ENCODE measurements at places on chromosomes 2 and 18.

DNA sequence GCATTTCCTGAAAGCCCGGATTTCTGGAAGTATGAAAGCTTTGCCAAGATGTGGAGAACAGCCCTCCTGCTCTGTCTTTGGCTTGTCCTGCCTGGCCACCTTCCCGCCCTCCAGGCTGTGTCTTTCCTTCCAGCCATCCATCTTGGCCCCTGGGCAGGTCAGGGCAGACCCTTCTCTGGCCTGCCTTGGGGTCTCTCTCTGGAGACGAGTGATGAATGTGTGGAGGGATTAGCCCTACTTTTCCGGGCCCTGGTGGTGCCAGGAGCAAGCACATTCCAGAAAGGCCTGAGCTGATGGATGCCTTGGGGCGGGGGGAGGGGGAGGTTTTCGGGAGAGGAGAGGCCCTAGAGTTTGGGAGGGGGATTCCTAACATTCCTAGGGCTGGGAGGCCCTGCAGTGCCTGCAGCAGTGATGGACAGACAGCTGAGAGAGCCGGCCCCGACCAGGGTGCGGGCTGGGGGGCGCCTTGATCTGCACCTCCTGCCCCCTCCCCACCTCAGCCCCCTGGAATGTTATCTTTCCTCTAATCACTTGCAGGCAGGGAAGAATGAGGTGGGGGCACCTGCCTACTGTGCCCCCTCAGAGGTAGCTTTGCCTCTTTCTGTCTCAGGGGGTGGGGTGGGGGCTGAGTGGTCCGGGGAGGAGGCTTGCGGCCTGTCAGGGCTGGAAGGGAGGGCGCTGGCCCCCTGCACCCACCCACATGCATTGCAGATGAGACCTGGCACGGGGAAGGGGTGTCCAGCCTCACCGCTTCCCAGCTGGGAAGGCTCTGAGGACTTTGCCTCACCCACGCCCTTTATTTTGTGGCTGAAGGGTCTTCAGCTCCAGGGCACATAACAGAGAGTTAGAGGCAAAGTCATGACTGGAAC, 156.2 kb downstream of the DDX1 start:
- DNase-seq, result no peak

DNA sequence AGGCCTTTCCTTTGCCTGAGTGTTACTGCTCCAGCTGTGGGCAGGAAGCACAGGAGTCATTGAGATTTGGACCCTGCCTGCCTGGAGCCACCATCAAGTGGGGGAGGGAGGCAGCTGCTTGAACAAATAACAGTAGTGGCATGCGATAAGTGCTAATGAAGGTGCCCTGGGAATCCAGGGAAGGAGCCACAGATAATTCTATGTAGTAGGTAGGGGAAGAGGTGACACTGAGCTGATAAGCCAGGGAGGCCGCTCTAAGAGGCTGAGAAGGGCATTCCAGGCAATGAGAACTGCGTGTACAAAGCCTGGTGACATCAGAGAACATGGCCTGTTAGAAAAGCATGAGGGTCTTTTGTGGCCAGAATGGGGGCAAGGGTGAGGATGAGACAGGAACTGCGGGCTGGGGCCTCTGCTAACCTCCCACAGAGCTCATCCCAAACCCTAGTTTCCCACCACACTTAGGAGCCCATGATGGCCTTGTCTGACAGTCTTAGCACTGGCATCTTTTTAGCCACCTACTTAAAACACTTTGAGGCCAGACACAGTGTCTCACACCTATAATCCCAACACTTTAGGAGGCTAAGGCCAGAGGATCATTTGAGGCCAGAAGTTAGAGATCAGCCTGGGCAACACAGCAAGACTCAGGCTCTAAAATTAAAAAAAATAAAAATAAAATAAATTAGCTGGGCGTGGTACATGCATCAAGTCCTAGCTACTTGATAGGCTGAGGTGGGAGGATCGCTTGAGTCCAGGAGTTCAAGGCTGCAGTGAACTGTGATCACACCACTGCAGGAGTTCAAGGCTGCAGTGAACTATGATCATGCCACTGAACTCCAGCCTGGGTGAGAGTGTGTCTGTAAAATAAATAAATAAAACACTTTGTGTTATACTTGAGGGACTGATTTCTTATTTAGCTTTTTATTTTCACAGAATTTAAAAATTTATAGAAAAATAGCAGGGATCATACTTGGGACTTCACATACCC, 58.9 kb downstream of the TET3 start:
- no peak for DNase-seq

- DNase-seq, result no peak
Observed at GRCh38 chr2:124258140-124258880, 233.2 kb downstream of the CNTNAP5 start.

DNA sequence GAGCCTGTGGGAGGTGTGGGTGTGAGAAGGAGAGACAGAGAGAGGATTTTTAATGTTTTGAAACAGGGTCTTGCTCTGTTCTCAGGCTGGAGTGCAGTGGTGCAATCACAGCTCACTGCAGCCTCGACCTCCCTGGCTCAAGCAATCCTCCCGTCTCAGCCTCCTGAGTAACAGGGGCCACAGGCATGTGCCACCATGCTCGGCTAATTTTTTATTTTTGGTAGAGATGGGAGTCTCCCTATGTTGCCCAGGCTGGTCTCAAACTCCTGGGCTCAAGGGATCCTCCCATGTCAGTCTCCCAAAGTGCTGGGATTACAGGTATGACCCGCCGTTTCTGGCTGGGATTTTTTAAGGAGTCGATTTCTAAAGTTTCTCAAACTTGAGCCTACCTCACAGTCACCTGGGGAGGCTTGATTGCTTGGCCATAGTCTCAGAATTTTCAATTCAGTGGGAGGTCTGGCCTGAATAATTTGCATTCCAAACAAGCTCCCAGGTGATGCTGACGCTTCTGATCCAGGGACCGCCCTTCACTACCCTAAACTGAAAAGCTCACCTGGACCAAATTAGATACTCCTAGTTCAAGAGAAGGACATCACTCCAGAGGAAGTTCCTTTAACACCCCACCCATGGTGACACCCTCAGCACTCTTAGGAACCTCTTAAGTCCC, 70.8 kb upstream of the SLC1A4 start:
- no peak for DNase-seq

DNA sequence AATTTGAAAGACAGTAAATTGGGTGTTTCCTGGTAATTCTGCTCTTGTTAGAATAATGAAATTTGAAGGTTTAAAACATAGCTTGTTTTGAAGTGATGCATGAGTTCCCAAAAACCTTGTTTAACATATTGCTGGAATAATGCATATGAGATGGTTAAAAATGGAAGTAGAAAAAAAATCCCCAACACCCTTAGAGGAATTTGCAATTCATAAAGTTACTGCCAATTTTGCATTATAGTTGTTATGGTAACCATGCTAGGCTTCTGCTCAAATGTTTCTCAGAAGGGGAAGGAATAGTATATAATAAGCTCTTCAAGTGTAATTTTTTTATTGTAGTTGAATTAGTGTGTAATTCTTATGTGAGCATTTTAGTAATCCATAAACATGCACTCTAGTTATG, 49.1 kb downstream of the FASTKD2 start:
- no peak for DNase-seq

DNA sequence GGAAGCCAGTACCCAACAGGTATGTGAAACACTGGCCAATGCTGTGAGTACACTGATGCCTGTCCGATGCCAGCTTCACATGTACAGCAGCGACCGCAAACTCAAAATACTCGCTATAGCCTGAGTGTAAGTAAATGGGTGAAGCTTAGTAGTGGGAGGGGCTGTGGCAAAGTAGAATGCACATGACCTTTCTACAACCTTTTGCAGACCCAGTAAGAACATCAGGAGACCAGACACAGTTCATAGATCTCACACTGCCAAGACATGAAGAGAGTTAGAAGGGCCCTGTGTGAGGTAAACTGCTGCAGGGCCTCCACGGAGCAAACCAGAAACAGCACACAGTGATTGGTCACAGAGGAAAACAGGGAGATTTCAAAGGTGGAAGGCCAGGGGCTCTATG, 9.1 kb upstream of the UBXN4 start:
- DNase-seq, result no peak

DNA sequence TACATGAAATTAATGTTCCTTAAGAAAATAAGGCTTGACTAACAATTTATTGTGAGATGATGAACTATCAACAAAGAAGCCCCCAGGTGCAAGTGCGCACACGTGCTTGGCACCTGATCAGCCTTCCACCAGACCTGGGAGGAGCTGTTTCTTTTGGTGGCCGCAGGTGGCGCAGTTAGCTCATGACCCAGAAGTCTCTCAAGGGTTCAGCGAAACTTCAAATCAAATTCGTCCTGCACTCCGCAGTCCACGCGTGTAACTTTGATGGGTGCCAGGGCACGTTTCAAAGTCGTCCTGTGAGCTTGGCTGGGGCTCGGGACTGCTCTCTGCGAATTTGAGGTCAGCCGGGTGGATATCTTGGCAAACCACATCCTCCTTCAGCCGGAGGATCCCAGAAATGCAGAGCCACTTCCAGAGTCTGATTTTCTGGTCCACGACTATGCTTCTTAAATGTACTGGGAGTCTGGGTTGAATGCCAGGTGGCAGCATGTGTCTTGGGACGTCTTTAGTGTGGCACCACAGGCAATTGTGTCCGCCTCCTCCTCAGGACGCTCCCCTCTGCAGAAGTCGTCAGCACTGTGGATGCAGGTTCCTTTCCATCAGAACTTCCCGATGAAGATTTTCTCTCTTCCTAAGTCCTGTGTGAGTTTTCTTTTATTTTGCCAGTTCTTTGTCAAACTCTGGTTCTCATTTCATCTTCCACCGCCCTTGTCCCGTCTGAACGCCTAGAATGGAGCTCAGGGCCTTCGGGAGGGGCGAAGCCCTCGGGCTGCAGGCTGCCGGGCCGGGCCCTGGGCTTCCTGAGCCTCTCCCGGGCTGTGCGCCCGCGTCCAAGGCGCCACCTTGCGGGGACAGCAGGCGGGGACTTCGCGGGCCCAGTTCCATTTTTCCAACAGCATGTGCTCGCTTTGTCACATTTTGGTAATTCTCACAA, 61.3 kb upstream of the RAPGEF4 start:
- peak; percentile 77 for DNase-seq

GRCh38 chr2:100178085-100178788, 35.8 kb upstream of the AFF3 start:
- peak; percentile 62 for DNase-seq

DNA sequence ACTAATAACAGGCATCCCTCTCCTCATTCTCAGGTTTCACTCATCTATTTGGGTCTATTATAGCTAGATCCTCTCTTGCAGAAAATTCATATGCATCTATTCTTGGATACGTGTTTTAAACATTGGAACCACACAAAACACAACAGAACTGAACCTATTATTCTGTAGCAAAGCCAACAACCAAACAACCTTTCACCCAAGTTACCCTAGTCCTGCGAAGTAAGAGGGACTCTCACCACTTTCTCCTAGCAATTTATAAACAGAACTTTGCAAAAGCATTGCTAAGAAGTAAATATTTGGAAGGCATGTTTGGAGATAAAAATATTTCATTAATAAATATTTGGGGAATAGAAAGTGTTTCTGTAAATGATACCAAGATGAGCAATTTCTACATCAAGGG, 20.4 kb upstream of the SH3BP4 start:
- no peak for DNase-seq

- no peak for DNase-seq
Observed at GRCh38 chr2:227824711-227825110, 11.1 kb downstream of the CCL20 start.

DNA sequence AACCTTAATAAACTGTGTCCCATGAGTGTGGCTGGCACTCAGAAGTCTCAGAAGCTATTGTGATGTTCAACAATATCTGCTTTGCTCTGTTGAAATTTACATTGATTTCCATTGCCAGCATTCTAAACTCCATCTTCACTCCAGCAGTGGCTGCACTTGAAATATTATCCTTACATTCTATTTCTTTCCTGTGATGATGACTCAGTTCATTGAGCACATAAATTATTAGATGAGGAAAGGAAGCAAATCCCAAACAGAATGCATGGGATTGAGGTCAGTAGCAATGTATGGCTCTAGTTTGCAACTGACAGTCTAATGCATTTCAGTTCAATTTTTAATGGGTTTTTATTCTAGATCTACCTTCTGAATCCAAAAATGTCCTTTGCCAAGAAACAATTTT, 92.4 kb upstream of the TTN start:
- no peak for DNase-seq

GRCh38 chr2:157848213-157848612, 27.9 kb downstream of the ACVR1 start:
- DNase-seq, result no peak

DNA sequence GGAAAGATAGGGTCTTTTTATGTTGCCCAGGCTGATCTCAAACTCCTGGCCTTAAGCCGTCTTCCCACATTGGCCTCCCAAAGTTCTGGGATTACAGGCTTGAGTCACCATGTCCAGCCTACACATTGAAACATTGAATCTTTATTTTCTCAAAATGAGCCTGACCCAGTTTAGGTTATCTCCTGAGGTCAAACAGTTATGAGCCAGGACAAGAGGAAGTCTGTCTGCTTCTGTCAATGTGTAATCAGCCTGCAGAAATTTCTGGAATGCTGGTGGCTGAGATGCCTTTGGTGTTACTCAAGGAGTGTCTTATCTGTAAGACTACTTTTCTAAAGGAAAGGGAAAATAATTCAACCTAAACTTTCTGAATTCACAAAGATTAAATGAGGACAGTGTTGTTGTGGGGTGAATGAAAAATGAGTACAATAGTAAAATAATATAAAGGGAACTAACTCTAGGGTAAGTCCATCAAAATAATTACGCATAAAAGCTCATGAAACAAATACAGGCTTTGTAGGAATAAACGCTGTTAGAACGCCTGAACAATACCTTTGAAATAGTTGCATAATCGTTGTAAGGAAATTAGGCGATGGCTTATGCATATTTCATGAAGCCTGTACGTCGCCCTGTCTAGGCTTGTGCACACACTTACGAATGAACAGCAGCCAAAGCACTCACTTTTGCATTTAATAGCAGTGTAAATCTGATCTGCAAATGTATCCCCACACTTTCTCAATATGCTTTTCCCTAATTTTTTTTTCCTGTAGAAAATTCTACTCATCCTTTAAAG, 260.8 kb downstream of the RDH14 start:
- no peak for DNase-seq

GRCh38 chr2:197011801-197012641, 85.5 kb upstream of the PGAP1 start:
- DNase-seq, result peak; percentile 68

DNA sequence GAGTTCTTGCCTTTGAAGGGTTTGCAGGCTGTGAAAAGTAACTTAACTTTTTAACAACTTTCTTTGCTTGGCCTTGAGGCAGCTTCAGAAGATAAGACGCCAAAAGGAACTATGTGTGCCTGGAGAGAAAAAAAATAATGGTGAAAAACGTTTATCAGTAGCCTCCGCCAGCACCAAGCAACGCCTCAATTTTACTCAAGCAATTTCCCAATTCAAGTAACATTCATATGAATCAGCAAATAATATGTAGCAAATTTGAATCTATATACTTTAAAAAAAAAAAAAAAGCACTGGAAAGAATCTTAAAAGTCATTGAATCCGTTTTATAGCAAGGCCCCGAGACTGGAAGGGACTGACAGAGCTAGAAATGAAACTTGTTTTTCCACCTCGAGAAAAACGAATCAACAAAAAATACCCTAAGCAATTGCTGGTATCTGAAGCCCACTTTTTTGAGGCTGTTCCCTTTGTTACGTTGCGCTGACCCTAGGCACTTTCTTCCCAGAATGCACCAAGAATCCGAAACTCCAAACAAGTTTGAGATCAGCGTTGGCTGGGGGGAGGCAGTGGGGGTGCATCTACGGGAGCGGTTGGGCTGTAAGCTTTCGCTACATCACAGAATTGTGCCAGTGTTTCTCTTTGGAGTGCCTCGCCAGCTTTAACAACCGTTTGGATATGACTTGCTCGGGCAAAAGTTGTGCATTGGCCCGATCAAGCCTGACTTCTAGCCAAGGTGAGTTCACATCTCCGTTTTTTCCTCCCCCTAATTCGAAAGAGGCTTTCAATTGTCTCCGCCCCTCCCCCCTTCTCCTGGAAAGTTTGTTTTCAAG, 2.7 kb upstream of the TGIF1 start:
- DNase-seq, result no peak

All from activated CD4-positive, alpha-beta T cell treated with anti-CD3 and anti-CD28 coated beads, Interleukin-2, amount 10 ng/mL, durations not matched to agents 24 days and 14 days (primary cell).